ENCODE measurements at places on chromosomes 2 and 18.

DNA sequence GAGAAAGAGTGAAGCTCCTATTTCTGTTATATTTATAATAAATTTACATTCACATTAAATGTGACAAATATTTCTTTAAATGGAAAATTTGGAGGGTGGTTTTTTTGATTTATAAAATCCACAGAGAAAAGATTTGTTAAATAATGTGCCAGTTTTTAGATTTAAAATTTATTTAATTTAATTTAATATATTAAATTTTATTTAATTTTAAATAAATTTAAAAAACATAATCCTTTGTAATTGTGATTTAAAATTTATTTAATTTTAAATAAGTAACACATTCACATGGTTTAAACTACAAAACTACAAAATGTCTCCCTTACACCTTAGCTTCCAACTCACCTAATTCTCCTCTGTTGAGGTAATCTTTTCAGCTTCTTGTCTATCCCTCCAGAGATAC, 123.3 kb downstream of the UBE2E3 start:
- no peak for DNase-seq

DNA sequence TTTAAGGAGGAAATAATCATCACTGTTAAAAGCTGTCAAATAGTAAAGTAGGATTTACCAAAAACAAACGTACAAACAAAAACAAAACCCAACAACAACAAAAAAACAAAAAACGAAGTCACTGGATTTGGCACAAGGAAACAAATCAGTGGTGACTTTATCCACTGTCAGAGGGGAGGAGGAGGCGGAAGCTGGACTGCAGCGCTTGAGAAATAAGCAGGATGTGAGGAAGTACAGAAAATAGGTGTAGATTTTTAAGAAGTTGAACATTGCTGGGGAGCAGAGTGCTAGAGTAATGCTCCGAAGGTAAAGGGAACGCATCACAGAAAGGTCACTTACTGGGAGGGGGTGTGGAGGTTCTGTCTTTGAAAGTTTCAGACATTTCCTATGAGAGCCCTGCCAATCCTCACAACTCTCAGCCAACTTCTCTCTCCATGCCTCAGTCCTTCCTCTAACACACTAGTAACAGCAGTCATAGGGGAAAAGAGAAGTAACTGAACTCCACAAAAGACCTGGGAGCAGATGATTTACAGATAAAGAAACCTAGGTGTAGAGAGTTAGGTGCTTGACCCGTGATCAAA, 220.2 kb upstream of the SMAD7 start:
- DNase-seq: no peak

GRCh38 chr18:54359233-54359632, 1.5 kb downstream of the C18orf54 start:
- no peak for DNase-seq

DNA sequence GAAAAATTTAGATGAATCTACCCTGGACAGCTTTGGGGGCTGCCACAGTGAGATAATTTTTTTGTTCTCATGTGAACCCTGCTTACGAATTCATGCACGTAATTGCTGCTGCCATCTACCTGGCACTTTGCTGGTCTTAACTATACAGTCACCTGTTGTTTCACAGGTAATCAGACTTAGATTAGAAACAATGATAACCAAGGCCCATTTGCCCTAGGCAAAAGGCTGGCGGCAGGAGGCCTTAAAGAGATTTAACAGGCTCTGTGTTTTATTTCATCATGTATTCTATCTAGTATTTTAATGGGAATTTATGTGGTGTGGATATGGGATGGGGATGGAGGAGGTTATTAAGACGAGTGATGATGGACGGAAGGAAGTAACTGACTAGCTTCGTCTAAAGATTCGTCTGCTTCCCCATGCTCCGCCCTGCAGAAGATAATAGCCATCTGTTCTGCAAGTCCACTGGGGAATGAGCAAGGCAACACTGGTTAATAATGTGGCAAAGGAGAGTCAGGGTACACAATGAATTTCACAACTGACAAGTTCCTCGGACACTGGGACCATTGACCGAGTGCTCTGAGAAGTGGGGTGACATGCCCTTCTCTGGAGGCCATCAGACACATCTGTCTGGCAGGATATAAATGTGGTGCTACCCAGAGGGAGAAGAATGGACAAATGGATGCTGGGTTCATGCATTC, 291.8 kb upstream of the TNP1 start:
- DNase-seq: no peak

GRCh38 chr2:54483426-54483825, 27.3 kb downstream of the SPTBN1 start:
- DNase-seq: no peak

DNA sequence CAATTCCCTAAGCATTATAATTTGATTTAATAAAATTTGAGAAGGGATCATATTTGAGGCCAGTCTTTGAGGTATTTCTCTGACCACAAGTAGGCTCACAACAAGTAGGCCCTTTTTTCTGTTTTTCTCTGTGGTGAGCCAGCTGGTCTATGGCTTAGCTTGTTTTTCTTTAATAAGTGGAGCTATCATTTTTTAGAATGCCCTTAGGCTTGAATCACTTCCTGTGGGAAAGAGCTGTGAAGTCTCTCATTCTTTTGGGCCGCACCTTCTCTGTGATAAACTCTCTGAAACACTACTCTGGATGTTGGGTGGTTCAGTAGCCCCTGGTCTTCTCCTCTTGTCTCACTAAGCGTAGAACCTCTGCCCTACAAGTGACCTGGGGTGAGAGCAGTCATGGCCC, 235.9 kb downstream of the SUCLG1 start:
- no peak for DNase-seq

GRCh38 chr2:239349453-239350135, 51.2 kb downstream of the HDAC4 start:
- DNase-seq: no peak

DNA sequence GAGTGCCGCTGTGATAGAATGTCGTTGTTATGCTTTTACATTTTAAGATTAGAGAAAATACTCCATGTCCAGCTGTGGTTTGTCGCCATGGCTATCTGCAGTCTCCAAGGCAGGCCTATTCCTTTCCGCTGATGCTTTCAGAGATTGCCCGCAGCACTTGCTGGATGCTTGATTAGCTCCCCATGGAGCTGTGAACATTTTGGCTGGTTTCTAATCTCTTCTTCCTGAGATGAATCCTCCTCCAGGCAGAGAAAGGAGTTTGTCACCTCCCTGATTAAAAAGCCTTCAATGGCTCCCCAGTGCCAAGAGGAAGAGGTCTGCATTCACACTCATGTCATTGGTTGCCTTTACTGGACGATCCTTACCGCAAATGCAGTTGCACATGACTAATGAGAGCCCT, 32.6 kb upstream of the LPIN1 start:
- DNase-seq: no peak

- no peak for DNase-seq
Observed at GRCh38 chr18:9032519-9032918, 70.0 kb upstream of the NDUFV2 start.

GRCh38 chr2:45542013-45542412, 69.1 kb downstream of the SRBD1 start:
- DNase-seq: no peak

DNA sequence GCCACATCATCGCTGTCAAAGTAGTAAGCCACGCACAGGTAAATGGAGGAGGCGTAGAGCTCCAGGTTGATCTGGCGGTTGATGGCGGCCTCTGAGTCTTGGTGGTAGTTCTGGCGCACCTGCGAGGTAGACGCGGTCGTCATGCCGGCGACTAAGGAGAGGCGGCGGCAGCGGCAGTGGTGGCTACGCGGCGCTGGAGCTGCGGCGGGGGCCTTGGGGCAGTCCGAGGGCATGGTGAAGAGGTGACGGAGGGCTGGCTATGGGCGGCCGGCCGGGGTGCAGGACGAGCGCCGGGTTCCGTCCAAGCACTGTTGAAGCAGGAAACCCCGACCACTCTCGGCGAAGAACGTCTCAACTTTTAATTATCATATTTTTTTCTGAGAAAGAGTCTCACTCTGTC, 12.7 kb upstream of the ZNF513 start:
- DNase-seq: no peak

- no peak for DNase-seq
Observed at GRCh38 chr2:60556576-60557485, 3.4 kb upstream of the BCL11A start.

- DNase-seq: no peak
Observed at GRCh38 chr2:43121580-43122314, 104.7 kb downstream of the ZFP36L2 start.

- DNase-seq: no peak
Observed at GRCh38 chr2:18600255-18600613, 10.9 kb upstream of the NT5C1B start.

GRCh38 chr2:6800553-6800952, 65.2 kb downstream of the CMPK2 start:
- DNase-seq: no peak

DNA sequence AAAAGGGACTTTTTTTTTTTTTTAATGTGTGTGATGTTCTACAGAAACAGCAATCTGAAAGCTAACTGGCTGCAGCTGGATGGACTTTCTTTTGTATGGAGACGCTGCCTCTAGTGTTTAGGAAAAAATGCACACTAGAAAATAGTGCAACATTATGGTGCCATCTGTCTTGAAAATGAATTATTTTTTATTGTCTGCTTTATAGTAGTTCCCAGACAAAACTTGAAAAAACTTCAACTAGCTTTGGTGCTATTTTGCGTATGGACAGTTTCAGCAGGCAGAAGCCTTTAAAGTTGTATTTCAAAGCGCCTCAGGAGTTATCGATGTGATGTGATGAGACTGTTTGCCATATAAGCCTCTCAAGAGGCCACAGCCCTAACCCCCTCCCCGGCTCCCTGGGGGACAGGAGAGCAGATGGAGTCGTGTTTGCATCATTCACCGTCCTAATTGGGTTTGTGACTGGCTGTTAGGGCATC, 86.9 kb downstream of the LTBP1 start:
- DNase-seq: no peak

DNA sequence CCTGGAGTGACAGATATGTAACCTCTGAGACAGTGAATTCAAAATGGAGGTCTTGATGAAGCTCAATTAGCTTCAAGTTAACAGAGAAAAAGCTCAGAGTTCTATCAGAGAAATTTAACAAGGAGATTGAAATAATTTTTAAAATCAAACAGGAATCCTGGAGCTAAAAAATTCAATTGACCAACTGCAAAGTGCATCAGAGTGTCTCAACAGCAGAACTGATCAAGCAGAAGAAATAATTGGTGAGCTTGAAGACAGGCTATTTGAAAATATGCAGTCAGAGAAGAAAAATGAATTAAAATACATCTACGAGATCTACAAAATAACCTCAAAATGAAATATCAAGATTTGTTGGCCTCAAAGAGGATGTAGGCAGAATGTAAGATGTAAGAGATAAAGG, 30.4 kb upstream of the BMP10 start:
- no peak for DNase-seq

- DNase-seq: no peak
Observed at GRCh38 chr2:231666171-231667095, 41.9 kb upstream of the PTMA start.

DNA sequence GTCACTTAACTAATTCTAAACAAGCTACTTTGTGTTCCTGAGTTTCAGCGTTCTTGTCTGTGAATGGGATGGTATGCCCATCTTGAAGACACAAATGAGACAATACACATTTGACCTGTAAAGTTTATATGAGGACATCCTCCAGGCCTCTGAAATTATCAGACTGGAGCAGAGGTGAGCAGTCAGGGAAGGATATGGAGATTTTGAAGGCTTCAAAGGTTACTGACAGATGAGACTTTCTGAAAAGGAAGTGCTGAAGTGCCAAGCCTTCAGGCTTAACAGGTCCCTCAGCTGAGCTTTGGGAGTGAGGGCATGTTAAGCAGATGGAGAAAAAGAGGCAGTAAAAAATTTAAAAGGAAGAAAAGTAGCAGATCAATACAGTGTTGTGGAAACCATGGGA, 110.9 kb upstream of the FOSL2 start:
- no peak for DNase-seq

- DNase-seq: no peak
Observed at GRCh38 chr2:207883002-207883780, 113.5 kb upstream of the FZD5 start.

- DNase-seq: no peak
Observed at GRCh38 chr2:106316915-106317314, 122.8 kb upstream of the UXS1 start.

DNA sequence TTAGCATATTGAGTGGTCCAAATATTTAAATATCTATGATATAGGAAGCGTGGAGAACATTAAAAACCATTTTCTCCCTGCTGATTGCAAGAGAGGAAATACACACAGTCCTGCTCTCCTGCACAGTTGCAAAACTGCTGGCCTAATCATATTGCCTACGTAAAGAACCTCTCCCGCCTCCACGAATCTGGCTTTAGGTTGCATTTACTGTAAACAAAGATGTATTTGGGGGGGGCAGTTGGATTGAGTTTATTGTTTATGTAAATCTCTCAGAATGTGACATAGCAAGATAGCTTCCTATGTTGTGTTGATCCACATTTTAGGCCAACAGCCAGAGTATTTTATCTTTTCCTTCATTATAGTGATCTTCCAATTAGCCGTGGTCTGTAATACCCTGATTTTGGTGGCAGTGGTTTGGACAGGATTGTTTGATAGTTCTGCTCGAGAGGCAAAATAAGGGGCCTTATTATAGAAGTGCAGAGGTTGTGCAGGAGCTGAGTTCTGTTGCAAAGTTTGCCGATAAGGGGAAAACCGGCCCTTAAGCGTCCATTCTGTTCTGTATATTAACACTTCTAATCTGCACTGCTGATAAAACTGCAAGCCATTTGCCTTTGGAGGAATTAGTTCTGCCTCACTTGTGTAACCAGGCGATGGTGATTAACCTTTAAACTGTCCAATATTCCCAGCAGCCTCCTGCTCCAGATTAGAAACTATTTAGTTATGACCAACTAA, 101.6 kb upstream of the SIX3 start:
- no peak for DNase-seq

- no peak for DNase-seq
Observed at GRCh38 chr2:105249181-105249580, 7.6 kb downstream of the GPR45 start.
